ENCODE measurements at places on chromosomes 5 and 9.

- DNase-seq: no peak
These were observed 6.6 kb upstream of the FAT2 start for GRCh38 chr5:151597749-151598148.

DNA sequence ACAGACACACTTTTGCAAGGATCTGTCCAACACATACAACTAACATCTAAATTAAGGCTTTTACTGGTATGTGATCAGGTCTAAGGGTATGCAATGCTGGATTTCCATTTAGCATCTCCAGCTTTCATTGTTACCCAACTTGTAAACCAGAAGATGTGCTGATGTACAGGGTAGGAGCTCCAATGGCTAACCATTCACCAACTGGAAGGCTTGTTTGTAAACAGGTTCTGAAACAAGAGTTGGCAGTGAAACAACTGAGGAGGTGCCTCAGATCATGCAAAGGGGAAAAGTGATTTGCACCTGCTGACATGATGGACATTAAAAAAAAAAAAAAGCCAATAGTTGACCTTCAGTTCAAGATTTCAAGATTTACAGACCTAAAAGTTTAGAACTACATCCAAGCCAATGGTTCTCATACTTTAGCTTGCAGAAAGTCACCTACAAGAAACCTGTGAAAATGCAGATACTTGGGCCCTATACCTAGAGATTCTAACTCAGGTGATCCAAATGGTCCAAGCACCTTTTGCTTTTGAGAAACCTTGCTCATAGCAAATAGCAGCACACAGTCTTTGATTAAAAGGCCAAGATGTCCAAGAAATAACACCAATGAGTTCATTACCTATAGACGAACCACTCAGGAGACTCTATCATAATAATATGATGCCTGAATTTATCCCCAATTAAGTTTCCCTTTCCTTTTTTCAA, 64.0 kb upstream of the GLRX start:
- DNase-seq: no peak

DNA sequence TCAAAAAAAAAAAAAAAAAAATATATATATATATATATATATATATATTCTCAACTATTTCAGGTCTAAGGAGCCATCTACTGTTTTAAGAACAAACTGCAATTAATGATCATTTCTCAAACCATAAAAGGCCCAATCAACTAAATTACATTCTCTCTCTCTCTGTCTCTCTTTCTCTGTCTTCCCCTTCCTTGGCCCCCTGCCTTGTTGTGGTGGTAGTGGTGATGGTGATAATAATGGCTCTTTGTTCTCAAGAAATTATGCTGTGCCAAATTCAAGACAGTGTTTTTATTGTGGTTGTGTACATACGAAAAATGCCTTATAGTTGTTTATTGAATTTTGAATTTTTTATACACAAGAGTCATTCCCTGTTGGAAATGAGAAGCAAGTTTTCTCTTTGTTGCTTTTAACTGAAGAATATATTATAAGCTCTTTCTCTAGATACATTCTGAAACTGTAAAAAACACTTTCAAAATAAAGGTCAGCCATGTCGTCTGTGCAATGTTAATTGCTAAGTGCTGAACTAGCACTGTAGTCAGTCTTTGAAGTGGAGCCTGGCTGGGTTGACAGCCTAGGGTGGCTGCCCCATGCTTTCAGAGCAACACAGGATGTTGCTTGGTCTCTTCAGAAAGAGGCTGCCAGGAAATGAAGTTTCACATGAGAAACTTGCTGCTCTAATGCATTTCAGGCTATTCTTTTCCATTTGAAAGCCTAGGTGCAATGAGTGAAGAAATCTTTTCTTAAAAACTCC, 96.0 kb downstream of the HINT1 start:
- DNase-seq: peak; percentile 46

GRCh38 chr5:56026863-56027300, 32.1 kb upstream of the IL6ST start:
- DNase-seq: no peak

DNA sequence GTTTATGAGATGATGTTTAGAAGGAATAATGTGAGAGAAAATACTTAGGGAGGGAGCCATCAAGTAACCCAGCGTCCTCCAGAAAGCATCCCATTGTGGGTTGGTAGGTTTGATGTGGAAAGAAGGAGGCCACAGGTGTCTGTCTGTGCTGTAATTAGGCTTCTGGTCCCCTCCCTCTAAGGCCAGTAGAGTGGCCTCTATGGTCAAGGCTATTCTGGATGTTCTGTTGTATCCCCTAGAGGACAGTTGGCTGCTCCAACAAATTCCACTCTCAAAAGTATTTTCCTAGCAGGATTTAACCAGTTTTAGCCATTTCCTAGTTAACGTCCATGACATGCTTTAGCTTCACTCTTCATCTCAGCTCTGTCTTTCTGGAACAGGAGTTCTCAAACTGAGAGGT, 106.5 kb downstream of the EGFLAM start:
- no peak for DNase-seq

GRCh38 chr5:132094393-132095076, 20.9 kb downstream of the CSF2 start:
- DNase-seq: no peak

DNA sequence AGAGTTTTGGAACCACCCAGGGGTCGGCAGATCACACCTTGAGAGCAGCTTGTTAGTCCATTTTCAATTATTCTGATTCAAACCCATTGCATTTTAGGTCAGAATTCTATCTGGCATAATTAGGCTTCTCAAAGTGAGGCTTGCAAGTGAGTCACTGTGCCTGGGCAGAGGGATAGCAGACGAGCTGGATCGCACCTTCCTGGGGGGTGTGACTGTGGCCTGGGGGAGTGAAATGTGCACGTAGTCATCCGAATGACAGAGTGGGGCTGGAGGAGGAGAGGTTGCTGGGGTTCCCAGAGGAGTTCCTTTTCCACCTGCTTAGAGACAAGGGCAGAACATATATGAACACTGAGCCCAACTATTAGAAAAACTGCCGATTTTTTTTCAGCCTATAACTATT, 31.7 kb downstream of the SPACA9 start:
- no peak for DNase-seq

DNA sequence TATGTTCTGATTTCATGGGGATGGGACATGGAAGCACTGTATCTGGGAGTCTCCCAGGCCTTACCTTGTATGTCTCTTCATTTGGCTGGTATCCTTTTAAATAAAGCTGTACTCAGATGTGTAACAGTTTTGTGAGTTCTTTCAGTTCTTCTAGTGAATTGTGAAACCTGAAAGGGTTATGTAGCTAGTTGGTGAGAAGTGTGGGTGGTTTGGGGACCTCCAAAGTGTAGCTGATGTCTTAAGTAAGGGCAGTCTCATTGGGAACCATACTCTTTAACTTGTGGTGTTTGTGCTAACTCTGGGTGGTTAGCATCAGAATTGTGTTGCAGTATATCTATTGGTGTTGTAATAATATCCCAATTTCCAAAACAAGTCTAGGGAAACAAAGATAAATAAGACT, 166.9 kb upstream of the CCNH start:
- DNase-seq: no peak

GRCh38 chr5:146710348-146710747, 168.2 kb downstream of the PPP2R2B start:
- DNase-seq: no peak

DNA sequence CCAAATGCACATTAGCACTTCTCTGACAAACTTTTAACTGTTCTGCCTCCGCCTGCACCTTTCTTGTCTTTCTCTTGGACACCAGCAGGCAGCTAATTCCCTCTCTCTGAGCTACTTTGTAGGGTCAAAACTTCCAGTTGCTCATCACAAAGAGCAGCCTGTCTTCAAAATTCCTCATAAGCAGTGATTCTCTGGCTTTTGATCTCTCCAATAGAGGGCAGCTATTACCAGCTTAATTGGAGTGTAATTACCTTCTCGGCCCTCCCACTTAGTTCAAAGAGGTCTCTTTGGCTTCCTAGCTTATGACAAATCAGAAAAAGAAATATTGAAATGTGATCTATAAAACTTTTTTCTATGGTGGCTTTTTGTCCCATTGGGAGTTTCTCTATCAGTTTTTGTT, 43.6 kb upstream of the RAD23B start:
- DNase-seq: no peak

DNA sequence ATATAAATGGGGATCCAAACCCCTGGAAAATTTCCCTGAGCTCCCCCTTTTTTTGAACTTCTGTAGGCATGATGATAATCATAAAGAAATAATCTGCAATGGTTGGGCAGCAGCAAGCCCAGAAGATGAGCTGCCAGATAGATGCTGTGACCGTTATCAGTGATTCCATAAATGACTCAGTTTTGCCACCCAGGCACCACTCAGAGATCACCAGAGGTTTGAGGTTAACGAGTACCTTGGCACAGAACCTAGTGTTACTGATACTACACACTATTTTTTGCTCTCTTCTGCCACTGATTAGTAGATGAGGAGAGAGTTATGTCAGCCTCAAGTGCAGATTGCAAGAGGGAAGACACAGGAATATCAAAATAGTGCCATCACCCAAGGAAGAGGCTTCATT, 199.3 kb upstream of the PTGER4 start:
- DNase-seq: no peak

DNA sequence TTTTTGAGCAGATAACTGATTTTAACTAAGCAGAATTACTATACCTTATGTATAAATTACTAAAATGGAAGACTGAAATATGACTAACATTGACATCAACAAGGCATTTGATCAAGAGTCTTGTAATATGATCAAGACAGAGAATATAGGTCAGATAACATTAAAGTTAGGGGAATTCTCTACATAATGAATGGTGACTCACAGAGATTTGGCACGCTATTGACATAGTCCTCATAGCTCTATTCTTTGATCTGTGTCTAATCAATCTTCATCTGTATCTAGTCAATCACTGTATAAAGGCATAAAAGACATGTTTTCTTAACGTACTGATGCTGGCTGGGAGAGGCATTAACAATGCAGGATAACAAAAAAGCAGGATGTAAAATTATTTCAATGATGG, 17.4 kb downstream of the ABITRAM start:
- DNase-seq: no peak

DNA sequence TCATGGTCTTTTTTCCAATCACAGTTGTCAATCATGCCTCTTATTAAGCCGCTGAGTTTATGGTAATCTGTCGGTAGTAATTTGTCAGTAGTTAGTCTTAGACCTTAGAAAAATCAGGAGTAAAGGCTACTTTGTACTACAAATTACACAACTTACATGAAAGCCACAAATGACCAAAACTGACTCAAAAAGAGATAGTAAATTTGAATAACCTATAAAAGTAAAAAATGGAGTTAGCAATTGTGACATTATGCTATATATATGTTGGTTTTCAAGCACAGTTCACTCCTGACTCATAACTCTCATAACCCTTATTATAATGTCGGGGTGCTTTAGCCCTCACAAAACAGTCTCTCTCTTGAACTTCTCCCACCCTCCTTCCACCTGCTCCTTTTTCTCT, 251.8 kb downstream of the ROR2 start:
- no peak for DNase-seq
